ENCODE measurements at places on chromosomes 1 and 21.

DNA sequence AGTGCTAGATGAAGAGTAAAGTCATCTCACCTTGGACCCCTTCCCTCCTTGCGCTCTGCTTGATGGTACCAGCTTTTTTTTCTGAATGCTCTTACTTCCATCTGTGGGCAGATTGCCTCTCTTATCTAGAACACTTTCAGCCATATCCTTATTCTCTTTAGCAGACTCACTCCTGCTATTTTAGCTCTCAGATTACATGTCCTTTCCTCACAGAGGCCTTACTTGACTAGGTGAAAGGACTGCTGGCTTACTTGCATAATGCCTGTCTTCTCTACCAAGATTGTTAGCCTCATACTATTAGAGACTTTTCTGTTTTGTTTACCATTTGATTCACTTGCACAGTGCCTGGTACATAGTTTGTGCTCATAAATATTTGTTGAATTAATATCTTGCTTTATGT, 9.3 kb downstream of the IFI44 start:
- DNase-seq = no peak

DNA sequence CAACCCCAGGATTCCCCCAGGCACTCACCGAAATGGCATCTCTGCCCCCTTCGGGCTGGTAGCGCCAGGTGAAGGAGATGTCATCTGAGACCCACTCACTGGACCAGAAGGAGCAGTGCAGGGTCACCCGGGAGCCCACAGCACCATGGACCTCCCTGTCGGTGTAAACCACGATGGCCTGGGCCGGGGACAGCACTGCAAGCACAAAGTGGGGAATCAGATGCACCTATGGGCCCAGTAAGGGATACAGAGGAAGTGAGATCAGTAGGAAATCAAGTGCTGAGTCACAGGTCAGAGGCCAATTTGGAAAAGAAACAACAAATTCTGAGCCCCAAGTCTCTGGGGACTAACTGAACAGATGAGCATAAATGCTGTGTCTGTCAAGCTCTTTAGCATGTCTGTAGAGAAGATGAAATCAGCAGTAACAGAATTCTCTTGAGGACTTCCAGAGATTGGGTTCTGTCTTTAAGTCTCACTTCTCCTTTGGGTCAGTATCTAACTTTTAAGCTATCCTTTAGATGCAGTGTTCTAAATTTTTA, 2.5 kb downstream of the MPZ start:
- DNase-seq = no peak

DNA sequence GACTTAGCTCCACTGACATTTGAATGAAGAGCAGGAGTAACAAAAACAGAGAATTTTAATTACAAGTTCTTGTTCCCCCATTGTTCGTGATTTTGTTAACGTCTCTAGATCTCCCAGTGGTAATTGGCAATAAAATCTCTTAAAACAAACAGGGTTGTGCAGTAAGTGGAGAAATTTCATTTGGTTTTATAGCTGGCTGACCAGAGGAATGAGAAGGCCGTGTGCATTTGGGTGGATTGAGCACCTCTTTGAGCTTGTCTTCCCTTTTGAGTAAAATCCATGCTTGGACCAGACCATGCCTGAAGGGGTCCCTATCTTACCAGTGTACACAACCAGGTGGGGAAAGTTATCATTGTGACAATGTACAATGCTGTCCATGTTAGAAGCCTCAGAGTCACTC, 137.8 kb downstream of the HIVEP3 start:
- no peak for DNase-seq

DNA sequence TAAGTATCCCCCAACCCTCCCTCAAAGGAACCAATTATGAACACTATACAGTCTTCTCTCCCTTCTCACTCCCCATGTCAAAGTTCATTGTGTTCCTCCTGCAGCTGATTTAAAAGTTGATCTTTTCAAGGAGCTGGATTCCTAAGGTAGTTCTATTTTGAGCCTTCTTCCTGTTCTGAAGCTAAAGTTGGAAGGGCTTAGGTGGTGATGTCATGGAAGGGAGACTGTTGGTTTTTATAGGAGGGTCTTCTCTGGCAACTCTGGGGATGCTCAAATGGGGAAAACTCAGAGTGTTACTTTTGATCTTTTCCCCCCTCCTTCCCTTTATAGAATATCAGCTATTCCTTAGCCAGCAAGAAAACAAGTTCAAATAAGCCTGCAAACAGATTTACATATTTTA, 83.0 kb upstream of the AK4 start:
- DNase-seq = no peak

GRCh38 chr1:200973937-200974657, 49.4 kb downstream of the KIF21B start:
- no peak for DNase-seq

GRCh38 chr1:95023399-95024043, 49.2 kb downstream of the ALG14 start:
- no peak for DNase-seq

GRCh38 chr1:188615321-188615720, 1786.6 kb downstream of the PLA2G4A start:
- DNase-seq = no peak

DNA sequence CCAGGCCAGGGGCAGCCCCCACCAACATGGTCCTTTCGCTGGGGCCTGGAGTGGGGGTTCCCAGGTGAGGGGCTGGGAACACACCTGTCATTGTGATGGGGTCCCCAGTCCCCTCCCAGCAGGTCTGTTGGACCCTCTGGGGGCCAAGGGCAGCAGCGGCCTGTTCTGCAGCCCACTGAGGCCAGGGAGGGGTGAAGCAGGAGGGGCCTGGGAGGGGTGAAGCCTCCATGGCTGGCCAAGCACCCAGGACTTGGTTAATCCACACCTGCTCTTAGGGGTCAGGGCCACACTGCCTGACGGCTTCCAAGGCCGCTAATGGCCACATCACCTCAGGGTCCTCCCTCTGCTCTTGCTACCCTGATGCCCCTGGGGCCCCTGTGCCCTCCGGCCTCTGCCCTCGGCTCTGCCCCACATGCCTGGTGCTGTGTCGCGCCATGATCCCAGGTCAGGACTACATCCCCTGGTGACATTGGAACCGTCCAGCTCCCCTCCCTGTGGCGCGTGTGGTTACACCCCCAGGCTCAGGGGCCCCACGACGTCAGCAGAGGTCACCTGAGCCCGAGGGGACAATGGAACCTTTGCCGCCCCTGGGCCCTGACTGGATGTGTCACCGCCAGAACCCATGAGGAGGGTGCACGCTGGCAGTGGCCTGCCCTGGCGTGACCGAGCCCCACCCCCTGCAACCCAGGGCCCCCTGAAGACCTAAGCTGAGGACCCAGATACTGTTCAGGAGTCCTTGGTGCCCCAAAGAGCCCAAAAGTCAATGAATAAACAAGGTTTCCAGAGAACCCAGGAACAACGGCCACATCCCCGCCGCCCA, 7.0 kb downstream of the TNFRSF18 start:
- DNase-seq = no peak

- DNase-seq = no peak
These were observed 8.7 kb downstream of the SDHB start for GRCh38 chr1:17045150-17045549.

GRCh38 chr1:88462096-88462487, 222.0 kb upstream of the PKN2 start:
- DNase-seq = no peak

DNA sequence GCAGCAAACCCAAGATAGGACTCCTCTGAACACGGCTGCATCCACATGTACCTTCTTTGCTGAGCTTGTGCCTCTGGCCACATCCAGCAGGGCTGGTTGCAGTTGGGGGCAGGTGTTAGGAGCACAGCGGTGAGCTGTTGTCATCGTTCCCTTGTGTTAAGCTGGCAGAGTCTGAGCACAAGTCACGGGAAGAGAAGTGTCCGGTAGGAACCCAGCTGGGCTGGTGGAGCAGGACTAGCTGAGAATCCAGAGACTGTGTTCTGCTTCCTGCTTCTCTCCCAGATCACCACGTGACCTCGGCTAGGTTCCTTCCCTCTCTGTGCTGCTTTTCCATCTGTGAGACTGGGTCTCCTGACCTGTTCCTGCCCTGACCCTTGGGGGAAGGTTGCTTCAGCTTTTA, 105.1 kb downstream of the PCBP3 start:
- no peak for DNase-seq

GRCh38 chr1:154608397-154609270, 648 bp upstream of the ADAR start:
- peak; percentile 78 for DNase-seq

GRCh38 chr21:39845571-39846130, 21.6 kb upstream of the PCP4 start:
- DNase-seq = no peak

GRCh38 chr1:218164930-218165700, 120.0 kb upstream of the RRP15 start:
- peak; percentile 61 for DNase-seq

DNA sequence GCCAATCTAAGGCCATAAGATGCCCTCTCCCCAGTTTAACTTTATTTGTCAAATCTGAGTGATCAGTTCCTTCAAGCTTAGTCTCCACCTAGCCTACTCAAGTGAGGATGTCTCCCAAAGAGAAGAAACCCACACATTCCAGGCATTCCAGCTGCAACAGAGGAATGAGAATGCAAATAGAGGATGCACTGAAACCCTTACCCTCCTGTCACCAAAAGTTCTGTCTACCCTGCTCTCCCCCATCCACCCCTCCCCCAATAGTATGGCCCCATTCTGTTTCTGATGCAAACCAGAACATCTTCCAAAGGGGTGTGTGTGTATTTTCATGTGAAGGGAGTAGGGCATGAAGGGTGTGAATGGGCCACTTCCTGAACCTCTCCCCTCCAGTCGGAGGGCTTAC, 3.0 kb downstream of the DUSP23 start:
- no peak for DNase-seq

DNA sequence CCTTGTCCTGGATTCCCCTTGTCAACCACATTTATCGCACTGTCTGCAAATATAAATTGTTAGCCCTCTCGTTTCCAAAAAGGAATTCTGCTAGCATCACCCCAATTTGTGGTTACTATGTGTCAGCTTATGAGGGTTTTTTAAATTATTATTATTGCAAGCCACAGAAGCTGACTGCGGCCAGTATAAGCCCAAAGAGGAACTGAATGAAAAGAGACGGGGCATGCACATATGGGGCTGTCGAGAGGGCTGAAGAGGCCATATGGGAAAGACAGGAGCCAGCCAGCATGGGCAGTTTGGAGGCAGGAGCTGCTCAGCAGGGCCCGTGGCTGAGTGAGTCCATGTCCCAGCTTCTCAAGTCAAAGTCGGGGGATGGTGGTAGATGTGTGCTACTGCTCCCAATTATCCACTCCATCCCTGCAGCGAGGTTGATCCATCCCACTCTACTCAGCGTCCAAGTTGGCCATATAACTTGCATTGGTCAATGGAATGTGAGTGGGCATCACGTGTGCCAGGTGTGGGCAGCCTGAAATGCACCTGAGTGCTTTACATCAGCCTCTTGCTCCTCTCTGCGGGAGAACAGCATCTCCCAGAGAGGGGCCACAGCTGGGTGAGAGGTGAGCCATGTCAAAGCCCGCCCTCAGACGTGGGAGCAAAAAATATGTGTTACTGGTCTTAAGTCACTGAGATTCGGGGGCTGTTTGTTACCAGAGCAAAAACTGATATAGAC, 37.6 kb upstream of the LDLRAP1 start:
- no peak for DNase-seq

- no peak for DNase-seq
These were observed 19.5 kb downstream of the FAAH start for GRCh38 chr1:46413596-46413985.

DNA sequence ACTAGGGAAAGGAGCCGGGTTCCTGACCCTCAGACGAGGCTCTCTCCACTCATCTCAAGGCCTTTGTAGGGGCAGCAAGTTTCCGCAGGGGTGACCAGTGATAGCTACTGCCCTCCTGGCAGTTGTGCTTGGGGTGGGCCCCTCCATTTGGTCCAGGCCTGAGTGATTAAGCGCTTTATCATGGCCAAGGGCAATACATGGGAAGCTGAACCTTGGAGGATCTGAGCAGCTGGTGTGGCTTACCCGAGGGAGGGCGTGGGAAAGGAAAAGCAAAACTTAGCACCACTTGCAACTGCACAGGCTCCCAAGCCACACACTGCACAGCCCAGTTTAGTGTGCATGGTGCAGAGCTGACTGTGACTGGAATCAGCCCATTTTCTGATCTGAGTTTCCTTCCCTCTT, 47.8 kb downstream of the GADD45A start:
- no peak for DNase-seq
